Muscle of back (tissue), 13 donors: ENCODE measurements at places on chromosomes 13 and 19.

GRCh38 chr13:99041337-99041736 lies 63.5 kb upstream of the DOCK9 start:
- no peak for DNase-seq

DNA sequence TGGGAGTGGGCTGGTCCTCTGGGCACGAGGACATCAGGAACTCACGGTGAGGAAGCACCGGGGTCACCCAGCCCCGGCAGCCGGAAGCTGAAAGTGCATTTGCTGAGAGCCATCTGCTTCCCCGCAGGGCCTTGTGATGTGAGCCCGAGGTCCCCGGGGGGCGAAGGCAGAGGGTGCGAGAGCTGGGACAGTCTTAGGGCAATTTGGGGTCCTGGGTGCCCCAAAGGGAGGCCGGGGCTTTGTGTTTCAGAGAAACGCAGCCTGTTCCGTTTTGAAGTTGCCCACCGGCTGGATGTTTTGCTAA lies 4.8 kb downstream of the F2RL3 start:
- peak; percentile 38 for DNase-seq

DNA sequence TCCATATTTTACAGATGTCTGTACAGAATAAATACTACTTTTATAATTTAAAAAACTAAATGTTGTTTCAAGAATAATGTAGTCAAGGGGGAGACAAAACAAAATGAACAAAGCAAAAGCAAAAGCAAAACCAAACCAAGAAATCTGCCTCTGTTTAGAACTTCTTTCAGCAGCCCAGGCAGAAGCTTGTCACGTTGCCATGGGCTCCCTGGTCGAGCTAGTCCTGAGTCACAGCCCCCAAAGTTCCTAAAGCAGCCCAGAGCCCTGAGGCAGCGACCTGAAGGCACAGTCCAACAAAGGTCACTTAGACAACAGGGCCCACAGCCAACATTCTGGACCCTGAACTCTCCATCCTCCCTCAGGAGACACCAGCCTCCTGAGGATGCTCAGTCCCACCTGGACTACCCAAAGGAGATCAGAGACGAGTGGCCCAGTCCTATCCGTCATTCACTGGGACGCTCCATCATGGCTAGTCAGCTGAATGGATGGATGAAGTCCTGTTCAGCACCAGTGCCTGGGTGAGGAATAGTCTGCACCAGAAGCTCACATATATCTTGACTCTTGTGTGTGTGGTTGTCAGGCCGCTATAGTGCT lies 41.7 kb downstream of the SIAH3 start:
- DNase-seq, result no peak

- DNase-seq, result no peak
Measured at GRCh38 chr13:110559429-110559943, 2.0 kb downstream of the RAB20 start.

DNA sequence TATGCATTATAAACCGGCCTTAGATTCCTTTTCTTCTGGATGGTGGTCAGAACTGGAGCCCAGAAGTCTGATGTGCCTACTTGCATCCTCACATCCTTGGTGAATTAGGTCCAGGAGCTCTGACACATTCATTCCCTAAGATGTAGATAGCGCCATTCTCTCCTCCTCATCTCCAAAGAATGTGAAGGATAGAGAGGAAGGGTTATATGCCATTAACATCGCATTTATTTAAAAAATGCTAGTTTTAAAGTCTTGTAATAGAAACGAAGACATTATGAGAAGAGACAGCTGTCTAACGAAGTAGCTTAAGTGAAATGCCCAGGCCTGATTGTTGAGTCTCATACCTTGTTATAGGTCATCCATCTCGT lies 9.7 kb downstream of the MBNL2 start:
- peak; percentile 38 for DNase-seq

GRCh38 chr13:58500938-58501337 lies 869.4 kb downstream of the PCDH17 start:
- no peak for DNase-seq

GRCh38 chr13:74336546-74336945 lies 202.3 kb upstream of the KLF12 start:
- peak; percentile 2 for DNase-seq

DNA sequence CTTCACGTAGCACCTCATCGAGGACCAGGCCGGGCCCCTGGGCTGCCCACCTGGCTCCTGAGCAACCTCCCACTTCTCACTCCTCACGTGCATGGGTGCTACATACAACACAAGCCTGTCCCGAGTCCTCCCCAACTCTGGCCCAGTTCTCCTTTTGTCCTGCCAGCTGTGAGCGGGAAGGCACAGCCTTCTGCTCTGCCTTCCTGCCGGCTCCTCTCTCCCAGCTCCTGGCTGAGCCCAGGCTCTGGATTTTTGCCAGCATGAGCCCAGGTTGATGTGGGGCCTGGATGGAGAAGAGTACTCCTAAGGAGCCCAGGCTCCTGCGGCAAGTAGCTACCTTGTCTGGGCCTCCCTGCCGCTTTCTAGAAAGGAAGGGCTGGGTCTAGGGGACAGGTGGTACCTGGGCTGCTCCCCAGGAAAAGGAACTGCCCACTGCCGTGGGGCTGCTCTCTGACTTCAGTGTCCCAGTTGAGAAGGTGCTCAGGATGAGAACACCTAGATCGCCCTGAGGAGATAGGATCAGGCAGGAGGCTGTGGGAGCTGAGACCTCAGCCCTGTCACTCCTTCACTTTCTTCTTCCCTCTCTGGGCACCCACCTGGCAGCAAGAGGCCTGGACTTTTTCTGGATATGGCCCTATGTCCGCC lies 23.6 kb downstream of the LYL1 start:
- DNase-seq, result no peak

- no peak for DNase-seq
Measured at GRCh38 chr13:113096745-113097305, 8.8 kb upstream of the F7 start.

- no peak for DNase-seq
Measured at GRCh38 chr13:97758317-97758716, 195.2 kb upstream of the IPO5 start.

GRCh38 chr19:16594131-16594586 lies 21.9 kb upstream of the SLC35E1 start:
- DNase-seq, result no peak

- no peak for DNase-seq
Measured at GRCh38 chr13:63463782-63464610, 2048.3 kb upstream of the PCDH20 start.

- DNase-seq, result peak; percentile 69
Measured at GRCh38 chr19:3359919-3360420, 6.4 kb upstream of the NFIC start.

GRCh38 chr19:28285917-28286316 lies 927.0 kb downstream of the UQCRFS1 start:
- no peak for DNase-seq

GRCh38 chr13:28704919-28705318 lies 13.9 kb downstream of the SLC46A3 start:
- DNase-seq, result no peak

- DNase-seq, result no peak
Measured at GRCh38 chr19:41205995-41206394, 13.0 kb downstream of the CYP2S1 start.
